Activated CD4-positive, CD25-positive, alpha-beta regulatory T cell treated with anti-CD3 and anti-CD28 coated beads, Interleukin-2, amount 50 U/mL, for 24 hours (primary cell): ENCODE measurements at places on chromosomes 7 and 10.

GRCh38 chr10:130472236-130472635, 336.0 kb downstream of the GLRX3 start:
- no peak for ATAC-seq

- ATAC-seq: no peak
These were observed 207.3 kb downstream of the FAM107B start for GRCh38 chr10:14567421-14567820.

DNA sequence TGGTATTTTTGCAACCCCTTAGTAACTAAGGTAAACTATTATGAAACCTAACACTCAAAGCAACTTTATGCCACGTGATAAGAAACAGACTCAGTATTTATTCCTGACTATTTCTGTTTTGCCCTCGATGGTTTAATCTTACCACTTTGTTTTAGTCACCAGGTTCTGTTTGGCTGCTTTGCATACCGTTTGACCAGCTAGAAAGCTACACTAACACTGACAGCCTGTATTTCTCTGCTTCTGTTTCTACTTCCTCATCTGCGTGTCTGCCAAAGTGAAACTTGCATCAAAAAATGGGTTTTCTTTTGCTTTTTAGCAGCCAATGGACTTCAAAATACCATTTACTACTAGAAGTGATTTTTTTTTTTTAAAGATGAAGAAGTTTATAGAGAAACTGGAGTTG, 802.5 kb downstream of the GRM8 start:
- ATAC-seq: no peak

GRCh38 chr7:51827631-51828030, 511.0 kb upstream of the COBL start:
- no peak for ATAC-seq

GRCh38 chr10:127353544-127353943, 157.2 kb upstream of the INSYN2A start:
- no peak for ATAC-seq

DNA sequence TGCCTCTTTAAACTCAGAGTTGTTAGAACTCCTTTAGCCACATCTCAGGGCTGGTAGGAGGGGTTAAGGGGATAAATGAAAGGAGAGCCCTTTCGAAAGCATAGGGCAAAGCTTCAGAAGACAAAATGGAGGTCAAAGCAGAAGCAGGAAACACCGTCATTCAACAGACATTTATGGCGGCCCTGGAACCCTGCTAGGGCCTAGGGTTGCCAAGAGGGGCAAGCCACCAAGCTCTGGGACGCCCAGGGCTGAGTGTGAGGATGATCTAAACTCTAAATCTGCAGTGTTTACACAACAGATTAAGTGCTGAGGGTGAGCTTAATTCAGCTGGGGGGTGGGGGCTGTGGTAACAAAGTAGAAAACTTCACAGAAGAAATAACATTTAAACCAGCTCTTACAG, 79.0 kb upstream of the NFE2L3 start:
- ATAC-seq: no peak

DNA sequence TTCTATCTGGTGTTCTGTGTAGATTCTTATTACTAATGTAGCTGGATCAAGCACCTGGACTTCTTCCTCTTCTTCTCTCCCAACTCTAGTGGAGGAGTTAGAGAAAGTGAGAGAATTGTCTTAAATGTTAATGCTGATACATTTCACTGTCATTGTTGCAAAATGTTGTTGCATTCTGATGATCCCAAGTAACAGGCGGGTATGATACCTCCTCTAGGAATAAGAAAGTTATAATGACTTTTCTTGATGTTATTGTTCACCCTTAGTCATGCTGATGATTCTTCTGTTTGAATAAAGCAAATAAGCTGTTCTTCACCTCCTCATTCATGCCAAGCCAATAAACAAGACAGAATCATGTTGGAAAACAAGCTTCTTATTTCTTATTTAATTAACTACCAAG, 9.1 kb downstream of the CHRM2 start:
- ATAC-seq: no peak

DNA sequence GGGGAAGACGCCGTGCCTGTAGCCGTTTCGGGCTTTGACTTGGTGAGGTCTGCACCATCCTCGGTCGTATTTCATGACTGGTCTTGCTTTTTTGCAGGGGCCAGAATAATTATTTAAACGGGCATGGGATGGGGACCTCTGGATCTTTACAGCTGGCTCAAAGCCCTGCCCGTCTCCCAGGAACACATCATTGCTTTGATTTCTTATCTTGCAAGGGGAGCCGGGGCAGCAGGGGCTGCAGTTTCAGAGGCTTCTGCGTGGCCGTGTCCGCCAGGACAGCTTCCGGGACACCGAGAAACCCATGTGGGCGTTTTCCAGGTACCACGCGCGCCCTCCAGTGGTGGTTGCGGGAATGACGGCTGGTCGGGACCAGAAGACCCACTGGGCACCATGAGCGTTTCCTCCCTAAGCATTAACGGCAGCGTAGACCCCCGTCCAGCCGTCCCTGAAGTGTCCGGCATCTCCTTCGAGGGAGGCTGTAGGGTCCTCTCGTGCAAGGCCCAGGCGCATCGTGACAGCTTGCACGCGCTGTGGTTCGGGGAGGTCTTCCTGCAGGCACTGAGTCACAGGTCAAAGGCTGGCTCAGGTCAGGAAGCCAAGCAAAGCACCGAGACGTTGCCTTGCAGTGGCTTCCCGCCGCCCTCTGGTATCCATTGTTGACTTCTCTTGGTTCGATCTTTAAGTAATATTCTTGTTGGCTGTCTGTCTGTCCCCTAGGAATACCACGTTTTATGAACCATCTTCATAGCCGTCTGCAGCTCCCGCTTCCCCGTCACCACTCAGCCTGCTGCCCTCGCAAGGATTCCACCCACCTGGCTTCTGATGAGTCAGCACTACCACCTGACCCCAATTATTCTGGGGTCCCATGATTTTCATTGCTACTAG, 16.2 kb upstream of the ZFAND2A start:
- peak; percentile 63 for ATAC-seq

GRCh38 chr7:6628045-6628444, 9.1 kb upstream of the ZNF316 start:
- ATAC-seq: no peak
